ENCODE measurements at places on chromosomes 2 and 18.

DNA sequence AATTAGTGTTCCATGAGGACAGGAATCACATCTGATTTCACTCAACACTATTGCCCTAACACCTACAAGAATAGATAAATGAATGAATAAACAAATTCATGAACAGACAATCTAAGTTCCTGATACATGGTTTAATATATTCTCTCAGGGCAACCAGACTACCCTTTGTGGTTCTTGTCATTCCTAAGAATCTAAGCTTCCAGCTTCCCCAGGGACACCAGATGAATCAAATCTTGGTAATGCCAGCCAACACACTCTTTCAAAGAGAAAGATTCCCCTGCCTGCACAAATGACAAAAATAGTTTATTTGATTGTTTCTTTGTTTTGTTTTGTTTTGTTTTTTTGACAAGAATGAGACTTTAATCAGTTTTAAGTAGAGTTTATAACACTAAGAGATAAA, 237.5 kb upstream of the CHAC2 start:
- no peak overlapping the region for H3K4me3 ChIP-seq
- no peak for DNase-seq
- H3K27me3 ChIP-seq, result peaks cover 3% of the 10 kb centered on the region
- no peaks in the 10 kb centered on the region for H3K4me1 ChIP-seq
- no peaks in the 10 kb centered on the region for H3K36me3 ChIP-seq

- no peak for DNase-seq
- no peak overlapping the region for H3K4me3 ChIP-seq
- H3K4me1 ChIP-seq, result no peaks in the 10 kb centered on the region
- H3K27ac ChIP-seq, result no peak overlapping the region
- H3K36me3 ChIP-seq, result no peaks in the 10 kb centered on the region
- H3K27me3 ChIP-seq, result no peaks in the 10 kb centered on the region
Observed at GRCh38 chr2:71583876-71584275, 130.5 kb downstream of the DYSF start.

GRCh38 chr18:24868311-24868710, 407.9 kb downstream of the HRH4 start:
- no peak overlapping the region for H3K27ac ChIP-seq
- DNase-seq, result no peak
- peaks cover 7% of the 10 kb centered on the region for H3K27me3 ChIP-seq
- no peaks in the 10 kb centered on the region for H3K4me1 ChIP-seq
- no peaks in the 10 kb centered on the region for H3K36me3 ChIP-seq

GRCh38 chr2:167908786-167909185, 338.6 kb downstream of the STK39 start:
- no peak overlapping the region for H3K27ac ChIP-seq
- H3K27me3 ChIP-seq, result peaks cover 12% of the 10 kb centered on the region
- no peak for DNase-seq
- no peaks in the 10 kb centered on the region for H3K4me1 ChIP-seq

DNA sequence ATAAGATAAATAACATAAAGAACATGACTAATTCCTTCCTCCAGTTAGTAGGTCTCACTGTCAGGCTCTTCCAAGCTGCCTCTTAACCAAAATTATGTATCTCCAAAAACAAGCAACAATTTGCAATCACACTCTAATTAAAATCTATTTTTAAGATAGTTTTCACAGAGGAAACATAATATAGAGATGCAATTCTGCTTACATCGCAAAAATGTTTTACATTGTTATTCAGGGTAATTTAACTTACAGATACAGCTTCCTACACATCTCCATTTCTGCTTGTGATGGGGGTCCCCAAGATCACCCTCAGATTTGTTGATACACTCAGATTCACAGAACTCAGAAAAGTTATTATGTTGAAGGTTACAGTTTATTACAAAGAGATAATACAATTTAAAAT, 115.5 kb downstream of the DSC3 start:
- no peaks in the 10 kb centered on the region for H3K4me1 ChIP-seq
- H3K27me3 ChIP-seq, result no peaks in the 10 kb centered on the region
- no peak overlapping the region for H3K4me3 ChIP-seq
- no peaks in the 10 kb centered on the region for H3K36me3 ChIP-seq
- no peak overlapping the region for H3K27ac ChIP-seq

DNA sequence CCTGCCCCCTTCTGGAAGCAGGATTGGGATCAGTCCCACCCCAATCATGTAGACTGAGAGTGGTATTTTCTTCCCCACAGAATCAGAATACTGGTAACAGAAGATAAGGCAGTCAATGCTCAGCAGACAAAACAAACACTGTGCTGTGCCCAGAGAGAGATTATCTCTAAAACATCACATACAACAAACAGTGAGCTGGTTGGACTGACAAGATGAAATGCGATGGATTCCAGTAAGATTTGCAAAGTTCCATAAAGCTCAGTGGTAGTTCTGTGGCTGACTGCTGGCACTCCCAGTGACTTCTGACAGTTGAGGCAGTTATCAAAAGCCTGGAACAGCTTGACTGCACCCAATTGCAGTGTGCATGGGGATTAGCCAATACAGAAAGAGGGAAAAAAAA, 311.5 kb upstream of the MGAT5 start:
- H3K4me1 ChIP-seq, result no peaks in the 10 kb centered on the region
- H3K27ac ChIP-seq, result no peak overlapping the region

- no peaks in the 10 kb centered on the region for H3K4me1 ChIP-seq
- H3K4me3 ChIP-seq, result no peak overlapping the region
- H3K27ac ChIP-seq, result no peak overlapping the region
- no peak for DNase-seq
Observed at GRCh38 chr18:12012697-12013096, 31.4 kb downstream of the IMPA2 start.

DNA sequence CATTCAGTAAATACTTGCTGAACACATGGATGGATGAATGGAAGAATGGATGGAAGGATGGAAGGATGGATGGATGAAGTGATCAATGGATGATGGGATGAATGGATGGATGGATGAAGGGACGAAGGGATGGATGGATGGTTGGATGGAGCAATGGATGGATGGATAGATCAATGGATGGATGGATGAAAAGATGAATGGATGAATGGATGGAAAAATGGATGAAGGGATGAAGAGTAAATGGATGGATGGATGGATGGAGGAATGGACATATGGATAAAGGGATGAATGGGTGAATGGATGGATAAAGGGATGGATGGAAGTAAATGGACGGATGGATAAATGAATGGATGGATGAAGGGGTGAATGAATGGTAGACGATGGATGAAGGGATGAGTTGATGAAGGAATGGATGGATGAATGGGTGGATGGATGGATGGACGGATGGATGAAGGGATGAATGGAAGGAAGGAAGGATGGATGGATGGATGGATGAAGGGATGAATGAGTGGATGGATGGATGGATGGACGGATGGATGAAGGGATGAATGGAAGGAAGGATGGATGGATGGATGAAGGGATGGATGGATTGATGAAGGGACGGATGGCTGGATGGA, 13.9 kb upstream of the ID2 start:
- H3K4me3 ChIP-seq, result no peak overlapping the region
- no peak for DNase-seq
- peaks cover 20% of the 10 kb centered on the region for H3K4me1 ChIP-seq
- no peaks in the 10 kb centered on the region for H3K36me3 ChIP-seq

DNA sequence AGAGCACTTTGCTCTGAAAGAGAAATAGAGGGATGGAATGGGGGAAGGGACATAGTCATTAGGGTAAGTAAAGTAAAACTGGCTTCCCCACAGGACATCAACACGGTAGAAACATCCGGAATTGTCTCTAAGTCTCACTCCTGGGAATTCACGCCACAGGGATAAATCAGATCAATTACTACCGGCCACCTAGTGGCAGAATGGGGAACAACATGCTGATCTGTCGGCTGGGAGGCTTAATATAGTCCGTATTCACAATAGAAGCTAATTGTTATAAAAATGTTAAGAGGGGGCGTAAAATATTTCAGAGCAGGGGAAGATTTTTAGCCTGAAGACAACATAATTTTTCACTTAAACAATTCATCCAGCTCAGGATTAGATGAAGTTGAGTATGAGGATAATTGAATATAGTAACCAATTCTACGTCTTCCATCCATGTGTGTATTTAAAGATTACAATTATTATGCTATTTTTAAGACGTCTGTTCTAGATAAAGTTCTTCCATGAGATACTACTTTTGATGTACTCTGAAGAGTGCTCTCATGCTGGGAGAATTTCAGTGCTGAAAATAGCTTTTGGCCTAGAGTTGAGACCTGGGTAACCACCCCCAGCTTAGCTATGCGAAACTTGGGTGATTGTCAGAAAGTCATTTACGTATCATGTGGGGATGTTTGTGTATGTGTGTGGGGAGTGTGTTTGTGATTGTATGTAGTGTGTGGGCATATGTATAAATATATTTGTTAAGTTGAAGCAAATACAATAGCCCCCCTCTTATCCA, 65.7 kb downstream of the LRRTM1 start:
- DNase-seq, result no peak
- no peaks in the 10 kb centered on the region for H3K27me3 ChIP-seq
- H3K36me3 ChIP-seq, result no peaks in the 10 kb centered on the region
- no peak overlapping the region for H3K4me3 ChIP-seq
- H3K4me1 ChIP-seq, result no peaks in the 10 kb centered on the region

DNA sequence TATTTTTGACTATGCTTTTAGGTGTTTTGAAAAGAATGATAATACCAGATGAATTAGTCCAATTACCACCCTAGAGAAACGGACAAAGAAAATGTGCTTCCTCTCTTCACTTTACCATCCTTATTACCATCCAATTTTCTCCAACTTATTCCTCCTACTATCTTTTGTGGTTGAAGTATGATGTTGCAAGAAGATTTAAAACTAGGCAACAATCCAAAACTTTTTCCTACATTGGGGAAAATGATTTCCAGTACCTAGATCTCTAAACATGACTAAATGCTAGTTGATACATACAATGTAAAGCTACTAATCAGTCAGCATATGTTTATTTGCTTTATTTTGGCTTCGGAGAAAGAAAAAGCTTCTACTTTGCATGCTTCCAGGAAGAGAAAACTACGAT, 355.0 kb upstream of the LYPD1 start:
- no peaks in the 10 kb centered on the region for H3K36me3 ChIP-seq
- no peaks in the 10 kb centered on the region for H3K27me3 ChIP-seq
- no peaks in the 10 kb centered on the region for H3K4me1 ChIP-seq
- no peak overlapping the region for H3K27ac ChIP-seq
- H3K4me3 ChIP-seq, result no peak overlapping the region

Data from activated naive CD8-positive, alpha-beta T cell treated with anti-CD3 and anti-CD28 coated beads for 36 hours (primary cell).